ENCODE measurements at places on chromosomes 5 and 9.

DNA sequence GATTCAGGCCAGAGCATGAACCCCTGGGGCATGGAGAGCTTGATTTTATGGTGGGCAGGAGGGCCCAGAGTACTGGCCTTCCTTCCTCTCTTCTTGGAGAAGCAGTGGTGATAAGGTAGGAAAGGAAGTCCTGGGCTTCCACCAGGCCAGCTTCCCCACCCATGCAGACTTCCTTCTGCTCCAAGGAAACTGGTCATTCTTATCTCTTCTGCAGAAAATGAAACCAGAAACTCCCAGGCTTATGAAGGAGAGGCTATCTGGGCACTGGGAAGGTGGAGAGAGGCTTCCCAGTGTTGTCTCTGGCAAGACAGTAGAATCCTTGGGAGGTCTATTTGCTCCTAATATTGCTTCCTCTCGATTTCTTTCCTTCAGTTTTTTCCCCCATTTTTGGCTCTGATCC is 110.5 kb upstream of the EQTN start:
- ATAC-seq: no peak

GRCh38 chr9:87569518-87569917 is 71.9 kb downstream of the DAPK1 start:
- ATAC-seq: peak; percentile 75

- ATAC-seq: no peak
Observed at GRCh38 chr5:124700333-124700732, 46.1 kb downstream of the ZNF608 start.

- ATAC-seq: peak; percentile 59
Observed at GRCh38 chr5:54457094-54457862, 1.8 kb downstream of the HSPB3 start.

DNA sequence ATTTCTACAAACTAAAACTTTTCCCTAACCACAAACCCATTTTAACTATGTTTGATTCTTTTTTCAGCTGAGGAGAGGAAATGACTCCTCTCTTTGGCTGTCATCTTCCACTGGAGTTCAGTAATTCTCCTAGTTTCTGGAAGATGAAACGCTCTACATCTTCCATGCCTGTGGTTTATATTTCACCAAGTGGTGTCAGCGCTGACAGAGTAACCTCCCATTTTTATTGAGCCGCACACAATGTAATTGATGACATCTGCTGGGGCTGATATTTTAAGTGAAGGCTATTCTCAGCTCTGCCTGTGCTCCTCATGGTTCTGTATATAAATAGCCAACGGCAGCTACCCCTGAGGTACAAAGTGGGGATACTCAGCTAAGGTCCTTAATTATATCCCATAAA is 234.6 kb downstream of the SPOCK1 start:
- no peak for ATAC-seq

GRCh38 chr5:142106061-142106460 is 2.5 kb upstream of the NDFIP1 start:
- peak; percentile 49 for ATAC-seq

DNA sequence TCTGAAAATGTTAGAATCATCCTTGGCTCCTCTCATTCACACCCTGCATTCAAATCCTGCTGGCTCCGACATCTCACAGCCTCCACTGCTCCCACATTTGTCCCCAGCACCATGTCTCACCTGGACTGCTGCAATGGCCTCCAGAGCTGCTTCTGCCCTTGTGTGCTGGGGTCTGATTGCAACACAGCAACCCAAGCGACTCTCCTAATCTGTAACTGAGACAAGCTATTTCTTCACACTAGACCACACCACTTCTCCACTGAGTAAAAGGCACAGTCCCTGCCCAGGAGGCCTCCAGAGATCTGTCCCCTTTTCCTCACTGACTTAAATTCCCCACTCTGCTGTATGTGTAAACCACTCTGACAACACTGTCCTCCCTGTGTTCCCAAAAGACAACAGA is 151.1 kb upstream of the TAS2R1 start:
- ATAC-seq: no peak

DNA sequence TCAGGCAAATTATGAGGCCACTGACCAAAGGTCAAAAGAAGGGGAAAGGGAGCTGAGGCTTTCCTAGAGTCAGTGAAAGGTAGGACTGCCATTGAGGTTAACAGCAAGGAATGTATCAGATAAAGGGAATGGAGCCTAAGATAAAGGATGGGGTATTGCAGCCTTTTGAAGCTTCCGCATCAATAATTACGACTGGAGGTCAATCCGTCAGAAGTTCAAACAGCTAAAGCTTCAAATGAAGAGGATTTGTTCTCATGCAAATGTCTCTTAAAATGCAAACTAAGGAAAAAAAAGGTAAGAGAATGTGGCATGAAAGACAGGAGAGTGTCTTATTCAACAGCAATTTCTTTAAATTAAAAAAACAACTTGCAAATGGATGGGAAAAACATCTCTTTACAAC is 341.1 kb upstream of the RGMB start:
- ATAC-seq: no peak

- ATAC-seq: no peak
Observed at GRCh38 chr5:174056064-174056847, 10.8 kb downstream of the NSG2 start.

GRCh38 chr9:69175486-69175885 is 1.4 kb downstream of the TJP2 start:
- ATAC-seq: no peak

DNA sequence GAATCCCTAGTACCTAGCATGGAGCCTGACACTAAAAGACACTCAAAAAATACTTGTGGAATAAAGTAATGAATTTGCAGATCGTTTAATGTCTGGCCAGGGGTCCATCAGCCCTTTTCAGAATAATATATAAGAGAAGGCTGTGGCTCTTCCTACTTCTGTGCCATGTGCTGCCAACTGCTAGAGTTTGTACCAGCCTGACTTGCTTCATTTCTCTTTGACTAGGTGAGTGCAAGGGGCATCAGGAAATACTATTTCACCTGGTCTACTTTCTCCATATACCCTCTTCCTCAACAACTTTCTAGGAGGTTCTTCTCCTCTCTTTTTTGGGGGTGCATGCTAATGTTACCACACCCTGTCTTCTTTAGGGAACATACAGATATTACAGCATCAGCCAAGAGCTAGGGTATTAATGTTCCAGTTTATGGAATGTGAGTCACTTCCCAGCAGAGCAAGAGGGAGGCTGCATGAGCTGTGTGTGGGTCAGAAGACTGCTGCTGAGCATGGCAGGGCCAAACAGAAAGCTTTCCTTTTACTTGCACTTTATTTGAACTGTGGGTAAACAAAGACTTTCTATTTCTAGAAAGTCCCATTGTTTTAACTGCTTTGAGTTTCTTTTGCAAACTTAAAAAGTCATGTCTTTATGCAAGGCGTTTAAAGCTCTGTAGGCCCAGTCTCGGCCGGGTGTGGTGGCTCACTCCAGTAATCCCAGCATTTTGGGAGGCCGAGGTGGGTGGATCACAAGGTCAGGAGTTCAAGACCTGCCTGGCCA is 158.9 kb downstream of the ADAMTSL1 start:
- ATAC-seq: peak; percentile 81

- no peak for ATAC-seq
Observed at GRCh38 chr5:151086192-151086869, 5.5 kb upstream of the TNIP1 start.

GRCh38 chr9:31136524-31136923 is 1247.9 kb upstream of the ACO1 start:
- no peak for ATAC-seq

DNA sequence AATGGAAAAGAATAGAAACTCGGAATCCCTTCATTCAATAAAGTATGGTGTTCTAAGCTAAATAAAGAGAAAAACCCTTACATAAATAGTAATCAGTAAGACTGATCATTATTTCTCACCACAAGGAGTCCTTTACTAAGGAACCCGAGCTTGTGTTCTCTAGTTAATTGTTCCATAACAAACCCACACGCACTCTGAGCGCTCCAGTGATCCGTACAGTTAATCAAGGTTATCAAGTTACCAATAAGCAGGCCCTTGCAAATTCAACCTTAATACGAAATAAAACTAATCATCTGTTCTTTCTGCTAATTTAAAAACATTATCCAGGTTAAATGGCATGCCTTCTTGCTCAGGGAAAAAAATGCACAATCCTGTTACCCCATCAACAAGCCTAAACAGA is 224.4 kb downstream of the FRMD3 start:
- no peak for ATAC-seq

- no peak for ATAC-seq
Observed at GRCh38 chr9:135275571-135276289, 188.3 kb downstream of the OLFM1 start.

GRCh38 chr9:7366121-7366520 is 433.5 kb downstream of the DMAC1 start:
- no peak for ATAC-seq

DNA sequence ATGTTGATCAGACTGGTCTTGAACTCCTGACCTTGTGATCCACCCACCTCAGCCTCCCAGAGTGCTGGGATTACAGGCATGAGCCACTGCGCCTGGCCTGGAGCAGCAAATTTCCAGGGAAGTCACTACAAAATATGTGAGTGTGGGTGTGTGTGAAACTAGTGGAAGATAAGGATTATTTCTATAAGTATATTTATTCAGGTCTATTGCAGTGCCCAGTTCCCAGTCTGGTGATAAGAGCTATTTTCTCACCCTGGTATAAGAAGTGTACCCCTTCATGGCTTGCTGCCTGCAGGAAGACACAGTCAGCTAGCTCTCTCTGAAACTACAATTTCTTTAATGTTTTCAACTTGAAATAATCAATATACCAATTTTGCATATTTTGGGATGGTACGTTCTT is 37.1 kb downstream of the TARS1 start:
- ATAC-seq: no peak

GRCh38 chr9:110143950-110144545 is 63.9 kb downstream of the C9orf152 start:
- ATAC-seq: no peak

DNA sequence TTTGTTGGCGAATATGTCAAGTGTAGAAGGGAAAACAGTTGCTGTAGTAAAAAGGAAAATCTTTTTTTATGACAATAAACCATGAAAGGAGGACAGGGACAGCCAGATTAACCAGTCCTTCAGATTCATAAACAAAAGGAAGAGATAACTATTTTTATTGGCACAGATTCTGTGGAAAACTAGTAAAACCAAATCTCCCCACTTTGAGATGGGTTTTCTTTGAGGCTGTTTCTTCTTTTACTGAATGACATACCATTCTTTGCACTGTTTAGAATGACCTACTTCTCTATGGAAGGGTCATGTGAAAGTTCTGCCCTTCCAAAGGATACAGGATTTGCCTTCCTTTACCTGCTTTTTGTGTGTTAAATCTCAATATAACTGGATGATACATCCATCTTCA is 13.7 kb downstream of the CAST start:
- ATAC-seq: no peak

- ATAC-seq: no peak
Observed at GRCh38 chr5:58828258-58828657, 245.4 kb downstream of the RAB3C start.

GRCh38 chr9:135889564-135890189 is 17.7 kb downstream of the CAMSAP1 start:
- no peak for ATAC-seq

GRCh38 chr5:66851306-66851705 is 255.1 kb downstream of the MAST4 start:
- no peak for ATAC-seq

GRCh38 chr5:138542180-138542955 is 668 bp downstream of the ETF1 start:
- no peak for ATAC-seq

DNA sequence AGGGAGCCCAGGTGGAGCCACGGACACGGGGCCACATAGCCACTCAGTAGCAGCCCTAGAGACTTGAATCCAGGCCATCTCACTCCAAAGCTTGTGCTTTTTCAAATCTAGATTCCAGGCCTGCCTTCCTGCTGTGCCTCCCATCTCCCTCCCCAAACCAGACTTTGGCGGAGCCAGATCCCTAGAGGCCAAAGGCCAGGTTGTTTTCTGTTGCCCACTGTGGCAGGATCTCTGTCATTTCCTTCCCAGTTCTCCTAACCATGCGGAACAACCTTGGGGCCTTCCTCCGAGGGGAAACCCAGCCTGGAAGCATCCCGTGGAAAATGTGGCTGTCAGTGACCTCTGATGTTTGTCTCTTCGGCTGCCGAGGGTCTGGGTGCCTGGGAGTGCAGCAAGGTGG is 16.4 kb upstream of the RPS14 start:
- ATAC-seq: peak; percentile 29

DNA sequence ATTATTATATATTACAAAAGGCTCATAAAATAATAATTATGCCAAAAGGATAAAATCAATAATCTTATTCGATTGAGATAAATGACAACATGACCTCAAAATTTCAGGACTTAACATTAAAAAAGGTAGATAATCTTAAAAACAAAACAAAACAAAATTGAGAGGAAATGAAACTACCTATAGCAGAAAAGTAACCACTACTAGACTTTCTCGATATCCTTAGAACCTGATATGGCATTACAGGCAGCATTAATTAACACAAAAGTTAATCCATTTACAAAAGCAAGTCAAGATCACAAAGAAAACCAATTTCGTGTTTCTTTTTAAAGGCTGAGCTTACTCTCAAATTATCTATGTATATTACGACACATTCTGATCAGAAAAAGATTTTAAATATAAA is 29.9 kb downstream of the TMEM161B start:
- ATAC-seq: no peak

DNA sequence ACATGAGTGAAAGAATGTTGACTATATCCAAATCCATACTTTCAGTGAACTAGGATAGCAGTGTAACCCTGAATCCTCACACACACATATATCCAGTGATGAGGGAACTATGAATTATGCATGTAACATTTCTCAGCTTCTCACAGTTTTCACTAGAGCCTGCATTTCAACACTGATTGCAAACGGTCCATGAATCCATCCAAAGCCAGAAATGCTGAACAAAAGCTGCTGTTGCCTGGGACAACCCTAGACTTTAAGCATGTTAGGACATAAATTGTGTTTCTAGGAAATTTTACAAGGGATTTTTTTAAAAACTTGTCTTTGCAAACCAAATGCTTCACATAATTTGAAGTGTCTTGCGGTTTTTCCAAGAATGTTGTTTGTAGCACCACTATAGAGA is 2010.0 kb upstream of the WWC1 start:
- ATAC-seq: no peak

- ATAC-seq: no peak
Observed at GRCh38 chr5:167061695-167062094, 1229.8 kb upstream of the WWC1 start.

GRCh38 chr5:157914151-157914788 is 55.3 kb upstream of the CLINT1 start:
- ATAC-seq: no peak

GRCh38 chr5:136208916-136209315 is 16.0 kb upstream of the SMIM32 start:
- no peak for ATAC-seq

DNA sequence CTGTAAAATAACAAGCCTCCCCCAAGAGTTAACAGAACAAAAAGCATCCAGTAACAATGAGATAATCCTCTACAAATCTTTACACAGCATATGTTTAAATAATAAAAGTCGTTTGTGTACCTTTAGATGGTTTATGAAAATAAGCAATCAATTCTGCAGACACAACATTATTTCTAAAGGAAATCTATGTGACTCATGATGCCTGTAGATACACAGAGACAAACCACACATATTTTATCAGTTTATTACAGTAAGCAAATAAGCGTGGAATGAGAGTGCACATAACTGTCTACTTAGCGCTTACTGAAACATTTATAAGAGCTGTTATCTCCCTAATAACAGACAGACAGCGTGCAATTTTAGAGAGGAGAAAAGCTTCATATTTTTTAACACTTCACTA is 243.6 kb downstream of the AP3B1 start:
- no peak for ATAC-seq
